ENCODE measurements at places on chromosomes 16 and 17.

DNA sequence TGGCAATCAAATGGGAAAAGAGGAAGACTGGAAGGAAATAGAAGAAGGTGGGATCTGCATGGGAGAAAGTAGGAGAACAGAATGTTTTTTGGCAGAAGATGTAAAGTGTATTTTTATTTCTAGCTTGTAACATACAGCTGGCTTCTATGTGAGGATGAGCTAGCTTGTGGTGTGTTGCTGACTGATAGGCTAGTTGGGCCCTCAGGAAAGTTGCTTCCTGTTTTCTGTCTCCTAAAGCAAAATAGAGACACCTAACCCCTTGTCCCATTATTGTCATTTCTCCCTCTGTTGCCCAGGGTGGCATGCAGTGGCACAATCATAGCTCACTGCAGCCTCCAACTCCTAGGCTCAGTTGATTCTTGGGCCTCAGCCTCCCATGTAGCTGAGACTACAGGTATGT lies 15.9 kb downstream of the TNRC6A start:
- no peak for DNase-seq

DNA sequence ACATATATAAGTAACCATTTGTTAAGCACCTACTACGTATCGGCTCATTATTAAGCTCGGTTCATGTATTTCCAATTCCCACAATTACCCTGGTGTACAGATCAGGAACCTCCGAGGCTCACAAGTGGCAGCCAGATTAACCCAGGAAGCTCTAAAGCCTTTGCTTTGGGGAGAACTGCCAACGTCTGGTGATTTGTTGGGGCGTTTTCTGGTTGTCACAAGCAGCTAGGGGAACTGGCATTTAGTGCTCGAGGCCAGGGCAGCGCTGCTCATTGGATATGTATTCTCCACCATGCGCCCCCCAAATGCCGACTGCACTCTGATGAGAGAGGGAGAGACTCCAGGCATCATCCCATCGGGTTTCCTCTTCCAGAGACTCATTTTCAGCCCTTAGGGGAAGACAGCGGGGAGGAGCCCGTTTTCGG lies 541 bp downstream of the ZNF18 start:
- DNase-seq: no peak

DNA sequence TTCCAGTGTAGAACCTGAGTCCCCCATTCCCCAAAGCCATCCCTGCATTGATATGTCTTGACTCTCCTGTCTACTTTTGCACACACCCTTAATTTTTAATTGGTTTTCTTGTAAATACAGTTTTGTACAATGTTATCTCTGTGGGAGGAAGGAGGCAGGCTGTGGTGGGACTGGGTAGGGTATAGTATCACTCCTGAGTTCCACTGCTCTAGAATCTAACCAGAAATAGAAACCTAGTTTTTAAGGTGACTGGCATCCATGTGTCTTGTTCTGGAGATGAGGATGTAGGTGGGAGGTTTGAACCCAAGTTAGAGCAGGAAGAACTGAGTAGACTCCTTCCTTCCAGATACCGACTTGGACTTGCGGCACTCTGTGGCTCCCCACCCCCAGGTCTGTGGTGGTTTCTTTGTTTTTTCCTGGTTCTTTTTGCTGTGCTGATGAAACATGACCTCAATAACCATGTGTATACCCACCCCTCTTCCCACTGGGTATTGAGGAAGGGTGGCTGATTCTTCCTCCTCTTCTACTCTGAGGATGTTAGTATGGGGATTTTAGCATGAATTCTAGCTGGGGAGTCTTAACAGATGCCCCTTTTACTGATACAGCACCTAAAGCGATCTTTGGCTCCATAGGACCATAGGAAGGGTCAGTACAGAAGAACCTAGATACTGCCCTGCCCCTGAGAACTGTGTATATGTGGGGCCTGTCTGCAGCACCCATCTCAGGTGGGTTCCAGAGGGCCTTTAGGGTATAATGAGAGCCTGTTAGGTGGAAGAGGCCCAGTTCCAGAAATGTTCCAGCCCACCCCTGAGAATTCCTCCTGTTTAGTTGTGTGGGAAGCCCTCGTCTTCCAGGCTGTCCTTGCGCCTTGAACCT lies 48.7 kb downstream of the SF3B3 start:
- no peak for DNase-seq

DNA sequence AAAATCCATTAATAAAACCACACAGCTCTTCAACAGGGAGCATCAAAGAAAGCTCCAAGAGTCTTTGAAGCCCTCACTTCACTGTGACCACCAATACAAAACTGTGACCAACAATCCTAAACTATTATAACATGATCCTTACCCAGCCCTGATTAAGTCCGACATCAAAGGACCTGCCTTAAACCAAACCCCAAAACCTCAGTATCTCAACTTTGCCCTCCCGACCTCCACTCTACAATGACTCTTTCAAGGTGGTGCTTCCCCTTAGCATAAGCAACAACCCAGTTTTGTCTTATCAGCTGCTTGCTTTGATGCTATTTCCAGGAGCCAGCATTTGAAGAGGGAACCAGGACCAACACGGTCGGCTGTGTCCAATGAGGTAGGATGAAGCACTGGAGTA lies 8.5 kb upstream of the PRSS22 start:
- DNase-seq: no peak

DNA sequence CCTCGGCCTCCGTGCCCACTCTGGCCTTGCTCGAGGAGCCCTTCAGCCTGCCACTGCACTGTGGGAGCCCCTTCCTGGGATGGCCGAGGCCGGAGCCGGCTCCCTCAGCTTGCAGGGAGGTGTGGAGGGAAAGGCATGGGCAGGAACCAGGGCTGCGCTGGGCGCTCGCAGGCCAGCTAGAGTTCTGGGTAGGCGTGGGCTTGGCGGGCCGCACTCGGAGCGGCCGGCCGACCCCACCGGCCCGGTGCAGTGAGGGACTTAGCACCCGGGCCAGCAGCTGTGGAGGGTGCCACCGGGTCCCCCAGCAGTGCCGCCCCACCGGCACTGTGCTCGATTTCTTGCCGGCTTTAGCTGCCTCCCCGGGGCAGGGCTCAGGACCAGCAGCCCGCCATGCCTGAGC lies 101.0 kb upstream of the IRX5 start:
- DNase-seq: no peak

DNA sequence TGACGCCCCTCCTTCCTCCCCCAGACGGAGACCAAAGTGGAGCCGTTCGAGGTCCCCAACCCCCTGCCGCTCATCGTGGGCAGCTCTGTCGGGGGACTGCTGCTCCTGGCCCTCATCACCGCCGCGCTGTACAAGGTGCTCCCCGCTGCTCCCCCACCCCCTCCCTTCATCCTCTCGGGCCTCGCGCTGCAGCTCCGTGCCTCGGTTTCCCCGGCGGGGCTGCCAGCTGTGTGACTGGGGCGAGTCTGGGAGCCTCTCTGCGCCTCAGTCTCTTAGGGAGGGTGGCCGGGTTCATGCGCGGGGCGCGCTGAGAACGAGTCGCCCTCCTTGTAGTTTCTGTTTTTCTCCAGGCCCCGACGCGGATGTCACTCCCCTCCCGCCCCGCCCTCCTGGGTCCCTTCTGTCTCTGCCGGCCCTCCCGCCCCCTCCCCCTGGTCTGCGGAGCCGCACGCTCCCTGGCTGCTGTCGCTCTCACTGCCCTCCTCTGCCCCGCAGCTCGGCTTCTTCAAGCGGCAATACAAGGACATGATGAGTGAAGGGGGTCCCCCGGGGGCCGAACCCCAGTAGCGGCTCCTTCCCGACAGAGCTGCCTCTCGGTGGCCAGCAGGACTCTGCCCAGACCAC lies 23.7 kb upstream of the ITGAX start:
- no peak for DNase-seq

DNA sequence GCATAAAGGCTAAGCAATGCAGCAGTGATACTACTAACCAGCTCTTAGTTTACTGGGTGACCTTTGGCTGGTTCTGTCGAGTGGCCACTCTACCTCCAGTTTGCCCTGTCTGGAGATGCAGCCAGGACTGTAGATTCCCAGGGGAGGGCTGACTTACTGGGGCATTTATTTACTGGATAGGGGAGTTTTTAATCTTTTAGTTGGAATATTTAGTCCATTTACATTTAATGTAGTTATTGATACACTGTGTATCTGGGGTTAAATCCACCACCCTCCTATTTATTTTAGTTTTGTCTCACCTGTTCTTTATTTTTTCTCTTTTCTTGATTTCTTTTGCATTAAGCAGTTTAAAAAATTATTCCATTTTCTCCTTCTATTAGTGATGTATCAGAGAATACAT lies 112.9 kb downstream of the RPTOR start:
- no peak for DNase-seq

GRCh38 chr17:58513267-58513964 lies 1.0 kb downstream of the MTMR4 start:
- DNase-seq: no peak

- DNase-seq: no peak
These were observed 4.8 kb downstream of the HSD11B2 start for GRCh38 chr16:67435758-67436164.

GRCh38 chr16:700684-701584 lies 4.7 kb downstream of the FBXL16 start:
- DNase-seq: no peak

DNA sequence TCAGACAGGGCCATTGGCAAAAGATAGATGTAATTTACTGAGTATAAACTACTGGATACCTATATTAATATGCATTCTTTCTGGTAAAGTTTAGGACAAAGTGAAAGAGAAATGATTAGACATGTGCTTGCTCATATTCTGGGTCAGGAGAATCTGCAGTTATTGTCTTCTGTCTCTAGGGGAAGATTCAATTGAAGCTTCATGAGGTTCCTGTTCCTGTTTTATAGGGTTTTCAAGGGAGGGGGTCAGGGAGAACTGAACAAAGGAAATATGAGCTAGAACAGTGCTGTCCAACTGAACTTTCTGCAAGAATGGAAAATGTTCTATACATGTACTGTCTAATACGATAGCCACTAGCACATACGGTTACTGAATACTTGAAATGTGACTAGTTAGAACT lies 59.3 kb upstream of the CORO6 start:
- DNase-seq: no peak

- DNase-seq: no peak
These were observed 6.5 kb downstream of the GLIS2 start for GRCh38 chr16:4322121-4323052.

DNA sequence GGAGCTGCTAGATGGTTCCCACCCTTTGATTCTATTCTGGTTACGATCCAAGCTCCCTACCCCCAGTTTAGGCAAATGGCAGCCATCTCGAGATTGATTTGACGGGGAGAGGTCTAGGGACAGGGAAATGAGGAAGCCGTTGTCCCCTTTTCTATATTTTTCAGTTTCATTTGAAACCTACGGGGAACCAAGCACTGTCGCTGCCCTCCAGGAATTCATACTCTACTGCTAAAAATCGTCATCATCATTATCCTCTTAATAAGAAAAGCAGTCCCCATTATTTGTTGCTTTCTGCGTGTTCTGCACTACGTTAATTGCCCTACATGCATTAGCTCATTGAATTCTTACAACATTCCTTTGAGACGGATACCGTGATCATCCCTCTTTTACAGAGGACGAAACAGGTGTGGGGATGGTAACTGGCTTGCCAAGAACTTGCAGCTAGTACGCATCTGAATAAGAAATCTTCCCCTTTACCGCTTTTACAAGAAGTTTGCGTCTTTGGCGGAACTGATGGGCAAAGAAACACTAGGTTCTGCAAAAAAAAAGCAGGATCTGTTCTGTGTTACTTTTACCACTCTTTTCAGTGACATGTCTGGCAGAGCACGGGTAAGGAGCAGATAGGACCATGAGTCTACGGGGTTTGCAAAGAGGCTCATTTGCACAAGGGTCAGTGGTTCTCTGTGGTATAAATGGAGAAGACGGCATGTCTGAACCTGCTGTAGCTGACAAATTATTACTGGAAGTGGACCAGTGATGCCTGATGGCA lies 1.1 kb downstream of the CCP110 start:
- DNase-seq: no peak

DNA sequence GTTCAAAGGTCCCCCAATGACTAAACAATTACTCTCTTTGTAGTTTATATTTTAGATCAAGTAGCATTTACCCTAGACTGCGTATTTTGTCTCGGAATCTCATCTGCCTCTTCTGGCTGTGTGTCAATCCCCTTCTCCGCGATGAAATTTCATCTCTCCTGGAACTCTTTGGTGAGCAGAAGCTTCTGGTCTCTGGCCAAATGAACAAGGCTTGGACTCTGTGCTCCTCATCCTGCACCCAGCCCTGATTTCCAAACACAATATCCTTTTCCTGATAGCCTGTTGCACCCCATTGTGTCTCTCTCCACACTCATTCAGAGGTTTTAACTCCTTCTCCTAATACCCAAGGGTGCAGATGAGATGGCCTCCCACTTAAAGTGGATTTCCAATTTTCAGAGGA lies 609.4 kb upstream of the CDH5 start:
- no peak for DNase-seq

- no peak for DNase-seq
These were observed 29.2 kb upstream of the VAT1L start for GRCh38 chr16:77759201-77759600.

GRCh38 chr16:68931196-68931595 lies 87.9 kb downstream of the TANGO6 start:
- no peak for DNase-seq

- peak; percentile 19 for DNase-seq
These were observed 6.8 kb downstream of the NAE1 start for GRCh38 chr16:66824006-66824405.

- DNase-seq: no peak
These were observed 103.4 kb upstream of the IRX3 start for GRCh38 chr16:54389836-54390494.

DNA sequence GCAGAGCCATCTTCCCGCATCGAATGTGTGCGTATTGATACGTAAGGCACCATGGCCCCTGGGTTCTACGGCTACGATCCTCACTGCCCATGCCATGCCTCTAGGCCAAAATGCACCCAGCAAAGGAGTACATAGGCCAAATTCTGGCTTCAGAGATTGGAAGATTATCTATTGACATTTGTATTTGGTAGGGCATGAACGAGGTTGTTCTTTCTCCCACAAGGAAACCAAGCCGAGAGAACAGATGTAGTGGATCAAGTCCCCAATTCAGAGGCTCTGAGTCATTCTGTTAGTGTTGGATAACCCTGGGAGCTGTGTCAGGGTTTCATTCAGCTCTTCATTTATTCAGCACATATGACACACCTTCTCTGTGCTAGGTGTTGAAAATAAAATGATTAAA lies 36.5 kb downstream of the HOXB1 start:
- peak; percentile 76 for DNase-seq

DNA sequence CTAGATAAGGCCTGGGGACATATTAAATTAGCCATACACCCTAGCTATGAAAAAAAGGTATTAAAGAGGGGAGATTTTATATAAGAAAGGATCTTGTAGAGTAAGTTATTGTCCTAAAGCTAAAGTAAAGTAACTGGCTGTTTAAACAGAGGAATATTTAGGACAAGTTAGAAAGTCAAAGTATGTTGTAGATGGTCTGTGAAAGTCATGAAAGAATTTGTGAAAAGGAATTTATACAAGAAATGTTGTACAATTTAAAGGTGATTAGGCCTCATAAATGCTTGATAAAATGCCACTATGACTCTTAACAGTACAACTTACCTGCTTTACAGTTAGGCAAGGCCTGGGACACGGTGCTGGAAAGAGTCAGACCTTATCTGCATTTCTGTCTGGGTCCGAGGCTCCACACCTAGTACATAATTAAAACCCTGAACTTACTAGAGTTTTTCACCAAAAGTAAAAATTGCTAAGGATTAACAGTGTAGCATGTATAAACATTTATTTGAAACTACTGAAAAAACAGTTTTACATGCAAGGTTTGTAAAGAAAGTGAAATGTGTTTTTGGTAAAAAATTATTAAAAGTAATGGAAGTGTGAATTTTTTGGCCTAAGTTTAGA lies 445.3 kb upstream of the TOM1L1 start:
- no peak for DNase-seq

- no peak for DNase-seq
These were observed 11.0 kb downstream of the ENDOV start for GRCh38 chr17:80425835-80426426.

GRCh38 chr17:81819708-81820107 lies 13.4 kb downstream of the MCRIP1 start:
- no peak for DNase-seq

GRCh38 chr17:28384281-28385036 lies 13.0 kb downstream of the SARM1 start:
- no peak for DNase-seq
